ENCODE measurements at places on chromosomes 3 and 15.

GRCh38 chr3:67384760-67385397 is 269.5 kb downstream of the SUCLG2 start:
- no peak for DNase-seq

DNA sequence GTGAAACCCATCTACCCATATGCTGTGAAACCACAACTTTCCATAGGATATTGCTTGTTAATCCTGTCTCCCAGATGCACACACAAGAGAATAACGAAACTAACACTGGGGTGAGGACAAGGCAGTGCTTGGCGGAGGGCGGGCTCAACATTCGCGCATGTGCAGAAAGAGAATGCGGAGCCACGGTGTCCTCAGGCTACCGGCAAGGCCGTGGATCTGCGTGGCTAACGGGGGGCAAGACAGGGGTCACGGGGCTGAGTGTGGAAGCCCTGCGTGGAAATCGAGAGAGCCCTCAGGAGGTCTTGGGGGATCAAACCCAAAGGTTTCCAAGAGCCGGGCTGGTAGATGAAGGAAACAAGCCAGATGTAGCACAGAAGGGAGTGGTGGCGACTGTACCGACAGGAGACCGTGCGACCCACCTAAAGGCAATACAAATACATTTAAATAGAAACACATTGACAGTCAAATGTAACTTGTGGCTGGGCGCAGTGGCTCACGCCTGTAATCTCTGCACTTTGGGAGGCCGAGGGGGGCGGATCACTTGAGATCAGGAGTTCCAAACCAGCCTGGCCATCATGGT is 48.5 kb upstream of the TRA2B start:
- no peak for DNase-seq

GRCh38 chr15:53586799-53587198 is 172.7 kb downstream of the WDR72 start:
- no peak for DNase-seq

- peak; percentile 31 for DNase-seq
These were observed 52.6 kb downstream of the NMD3 start for GRCh38 chr3:161273589-161274218.

- no peak for DNase-seq
These were observed 45.9 kb upstream of the SEC61A1 start for GRCh38 chr3:128006061-128007032.

- no peak for DNase-seq
These were observed 25.9 kb upstream of the VILL start for GRCh38 chr3:37964716-37965115.

DNA sequence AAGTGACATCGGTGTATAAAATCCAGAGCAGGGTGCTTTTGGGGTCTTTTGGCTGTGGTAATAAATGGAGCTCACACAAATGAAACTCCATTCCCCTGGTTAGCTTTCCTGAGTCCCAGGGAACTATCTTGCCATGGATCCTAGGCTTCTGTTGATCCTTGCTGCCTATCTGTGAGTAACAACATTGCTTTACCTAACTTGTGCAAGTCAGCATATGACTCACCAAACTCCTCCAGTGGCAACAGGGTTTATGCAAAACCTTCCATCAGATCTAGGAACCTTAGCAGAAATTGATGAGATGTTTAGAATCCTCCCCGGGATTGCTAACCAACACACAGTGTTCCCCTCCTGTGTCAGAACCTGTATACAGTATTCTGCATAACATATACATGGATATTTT is 105.4 kb downstream of the SCAPER start:
- DNase-seq, result no peak

GRCh38 chr3:126678693-126679317 is 23.9 kb upstream of the TXNRD3 start:
- no peak for DNase-seq

GRCh38 chr3:72997421-72997961 is 880 bp downstream of the PPP4R2 start:
- peak; percentile 34 for DNase-seq

GRCh38 chr3:73548436-73548835 is 76.3 kb downstream of the PDZRN3 start:
- DNase-seq, result no peak

DNA sequence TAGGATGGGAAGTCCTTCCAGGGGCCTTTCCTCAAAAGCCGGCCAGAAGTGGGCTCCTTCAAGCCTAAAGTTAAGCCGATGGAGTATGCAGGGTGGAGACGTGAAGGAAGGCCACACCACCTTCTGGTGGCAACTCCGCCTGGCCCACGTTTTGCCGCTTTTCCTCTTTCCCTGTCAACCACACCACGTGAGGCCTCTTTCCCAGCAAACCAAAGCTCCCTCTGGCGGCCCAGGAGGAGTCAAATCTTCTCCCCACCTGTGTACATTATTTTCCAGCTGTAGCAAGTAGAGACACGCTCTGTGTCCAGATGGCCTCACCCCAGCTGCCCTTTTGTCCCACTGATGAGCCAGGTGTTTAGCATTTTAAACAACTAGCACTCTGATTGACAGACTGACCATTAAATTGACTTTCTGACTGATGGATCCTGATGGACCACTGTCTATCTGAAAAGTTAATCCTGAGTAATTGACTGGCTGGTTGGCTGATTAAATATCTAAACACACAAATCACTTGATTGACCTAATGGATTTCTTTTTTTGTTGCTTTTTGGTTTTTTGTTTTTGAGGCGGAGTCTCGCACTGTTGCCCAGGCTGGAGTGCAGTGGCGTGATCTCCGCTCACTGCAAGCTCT is 59.6 kb upstream of the ZBTB38 start:
- DNase-seq, result no peak

- no peak for DNase-seq
These were observed 135.1 kb upstream of the HACD2 start for GRCh38 chr3:123719862-123720453.

DNA sequence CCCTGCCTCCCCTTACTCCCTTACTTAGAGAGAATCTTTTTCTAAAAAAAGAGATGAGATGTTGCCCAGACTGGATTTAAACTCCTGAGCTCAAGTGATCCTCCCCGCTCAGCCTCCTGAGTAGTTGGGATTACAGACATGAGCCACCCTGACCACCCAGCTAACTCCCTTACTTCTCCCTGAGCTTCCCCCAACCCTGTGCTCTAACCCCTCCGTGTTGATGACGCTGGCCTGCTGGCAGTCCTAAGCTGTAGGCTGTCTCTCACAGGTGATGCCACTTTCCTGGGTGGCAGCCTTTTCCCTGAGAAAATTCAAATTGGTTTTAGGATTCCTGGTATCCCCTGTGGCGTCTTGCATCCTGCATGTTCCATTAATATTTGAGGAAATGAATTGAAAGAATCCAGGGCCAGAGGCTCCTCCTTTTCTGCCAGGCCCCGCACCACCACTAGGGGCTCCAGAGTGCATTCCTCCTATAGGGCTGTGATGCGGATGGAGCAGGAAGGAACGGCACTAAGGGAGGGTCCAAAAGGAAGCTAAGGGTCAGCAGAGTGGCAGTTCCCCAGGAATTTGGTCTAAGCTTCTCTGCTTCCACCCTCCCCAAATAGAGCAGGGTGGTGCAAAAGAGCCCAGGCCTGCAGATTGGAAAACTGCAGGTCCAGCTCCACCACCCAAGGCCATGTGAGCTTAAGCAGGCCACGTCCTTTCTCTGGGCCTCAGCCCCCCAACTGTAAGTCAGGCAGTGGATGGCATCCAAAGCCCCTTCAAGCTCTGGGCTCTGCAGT is 101.1 kb downstream of the DAPK2 start:
- peak; percentile 59 for DNase-seq

GRCh38 chr3:195537995-195538394 is 5.1 kb downstream of the PPP1R2 start:
- peak; percentile 47 for DNase-seq

DNA sequence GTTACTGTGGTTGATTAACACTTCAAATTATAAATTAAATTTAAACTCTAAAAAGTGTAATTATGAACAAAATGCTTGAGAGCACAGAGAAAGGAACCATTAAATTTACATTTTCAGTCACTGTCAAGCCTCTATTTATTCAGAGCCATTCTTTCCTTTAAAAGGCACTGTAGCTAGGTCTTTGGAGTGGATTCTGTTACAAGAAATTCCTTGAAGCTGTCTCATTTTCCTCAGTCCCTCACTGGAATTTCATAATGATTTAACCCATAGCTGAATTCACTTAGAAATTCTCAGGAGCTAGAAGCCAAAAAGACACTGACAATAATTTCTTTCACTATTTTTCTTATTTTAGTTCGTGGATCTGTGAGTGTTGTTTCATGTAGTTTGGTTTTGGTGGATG is 81.2 kb upstream of the TCF12 start:
- no peak for DNase-seq

DNA sequence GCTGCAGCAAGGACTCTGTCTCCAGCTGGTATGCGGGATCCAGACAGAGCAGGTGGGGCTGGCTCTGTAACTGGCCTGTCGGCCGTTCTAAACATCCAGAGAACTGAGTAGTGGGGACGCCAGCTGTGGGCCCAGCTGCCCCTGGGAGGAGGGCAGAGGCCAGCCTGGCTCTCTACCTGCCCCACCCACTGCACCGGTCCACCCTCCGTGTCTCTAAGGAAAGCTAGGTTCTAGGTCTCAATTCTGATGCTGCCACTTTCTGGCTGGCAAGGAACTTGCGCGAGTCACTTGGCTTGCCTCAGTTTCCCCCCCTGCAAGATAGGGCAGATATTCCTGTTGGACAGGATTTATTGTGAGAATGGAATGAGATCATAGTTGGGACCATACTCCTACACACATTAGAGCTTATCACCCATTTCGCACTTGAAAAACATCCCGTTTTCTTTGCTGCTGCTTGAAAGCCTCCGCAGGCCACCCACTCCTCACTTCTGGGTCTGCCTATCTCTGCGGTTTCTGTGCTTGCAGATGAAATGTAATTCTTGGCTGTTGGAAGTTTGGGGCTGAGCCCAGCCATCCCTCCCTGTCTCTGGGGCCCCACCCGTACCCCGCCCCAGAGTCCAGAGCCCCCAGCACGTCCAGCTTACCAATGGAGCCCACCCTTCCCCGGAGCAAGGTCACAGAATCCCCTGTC is 65.8 kb downstream of the IQSEC1 start:
- no peak for DNase-seq

DNA sequence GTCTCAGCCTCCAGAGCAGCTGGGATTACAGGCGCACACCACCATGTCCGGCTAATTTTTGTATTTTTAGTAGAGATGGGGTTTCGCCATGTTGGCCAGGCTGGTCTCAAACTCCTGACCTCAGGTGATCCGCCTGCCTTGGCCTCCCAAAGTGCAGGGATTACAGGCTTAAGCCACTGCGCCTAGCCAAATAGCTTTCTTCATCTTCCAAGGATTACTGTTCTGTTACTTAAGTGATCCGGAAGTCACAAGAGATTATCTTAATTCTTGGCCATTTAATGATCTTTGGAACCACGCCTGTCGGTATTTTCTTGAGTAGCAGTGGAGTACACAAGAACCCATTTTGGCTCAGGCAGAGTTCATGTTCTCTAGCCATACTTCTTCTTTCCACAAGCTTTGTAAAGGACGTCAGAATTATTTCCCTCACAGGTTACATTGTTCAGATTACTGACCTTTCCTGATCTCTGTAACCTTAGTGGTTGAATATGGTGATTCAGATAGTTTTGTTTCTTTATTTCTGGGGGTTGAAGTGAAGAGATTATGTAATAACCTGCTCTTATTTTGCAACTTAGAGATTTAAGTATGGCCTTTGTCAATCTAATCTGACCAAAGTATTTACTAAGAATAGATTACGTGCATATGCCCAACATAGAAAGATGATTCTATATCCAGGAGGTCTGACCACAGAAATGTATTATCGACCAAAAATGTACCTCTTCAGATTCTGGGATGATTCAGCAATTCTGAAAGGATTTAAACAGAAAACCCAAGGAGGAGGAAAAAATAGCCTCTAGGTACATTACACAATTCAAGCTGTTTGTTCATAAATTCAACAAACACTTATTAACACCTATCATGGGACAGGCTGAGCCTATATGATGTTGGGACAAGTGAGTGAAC is 132.2 kb downstream of the GREM1 start:
- no peak for DNase-seq

- DNase-seq, result no peak
These were observed 122.7 kb downstream of the DGKG start for GRCh38 chr3:186239321-186239720.

GRCh38 chr15:67715170-67715569 is 110.1 kb upstream of the SKOR1 start:
- DNase-seq, result no peak

DNA sequence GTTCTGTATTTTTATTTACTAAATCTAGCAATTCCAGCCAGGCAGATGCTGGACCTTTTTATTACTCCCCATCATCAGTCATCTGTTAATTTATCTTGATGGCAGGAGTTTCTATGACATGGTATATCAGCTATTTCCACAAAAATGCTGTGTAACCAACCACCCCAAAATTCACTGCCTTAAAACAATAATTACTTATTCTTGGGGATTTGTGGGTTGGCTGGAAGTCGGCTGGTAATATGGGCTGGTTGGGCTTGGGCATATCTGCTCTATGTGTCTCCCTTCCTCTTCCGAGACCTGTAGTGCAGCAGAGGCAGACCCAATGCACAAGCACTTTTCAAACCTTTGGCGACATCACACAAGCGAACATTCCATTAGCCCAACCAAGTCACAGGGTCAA is 92.1 kb upstream of the UBE2E1 start:
- DNase-seq, result no peak

GRCh38 chr3:16498130-16498890 is 15.2 kb downstream of the RFTN1 start:
- no peak for DNase-seq

DNA sequence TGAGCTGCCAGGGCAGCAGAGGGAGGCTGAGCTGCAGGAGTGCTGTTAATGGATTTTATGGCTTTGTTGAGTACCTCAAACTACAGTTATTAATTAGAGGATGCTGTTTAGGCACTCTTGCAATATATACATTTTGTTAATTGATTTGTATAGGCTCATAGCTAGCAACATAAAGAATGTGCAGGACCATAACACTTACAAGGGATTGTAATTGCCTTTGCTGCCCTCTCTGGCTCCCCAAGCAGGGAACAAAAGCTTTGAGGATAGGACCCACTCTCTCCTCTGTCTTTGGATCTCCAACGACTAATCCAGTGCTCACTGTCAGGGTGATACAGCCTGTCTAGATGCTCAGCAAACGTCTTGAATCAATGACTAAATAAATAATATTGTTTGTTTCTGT is 1.2 kb upstream of the CLSTN2 start:
- no peak for DNase-seq

GRCh38 chr15:90583471-90584252 is 53.9 kb downstream of the CRTC3 start:
- DNase-seq, result no peak

- no peak for DNase-seq
These were observed 45.0 kb downstream of the ZNF860 start for GRCh38 chr3:32026593-32026992.

GRCh38 chr15:56772868-56773639 is 39.7 kb upstream of the ZNF280D start:
- DNase-seq, result no peak

GRCh38 chr3:31016196-31016595 is 121.7 kb upstream of the GADL1 start:
- no peak for DNase-seq

- no peak for DNase-seq
These were observed 278.2 kb downstream of the ISL2 start for GRCh38 chr15:76614725-76615124.

- DNase-seq, result no peak
These were observed 10.7 kb downstream of the CYFIP1 start for GRCh38 chr15:22969489-22969888.

GRCh38 chr3:9013782-9014563 is 50.7 kb upstream of the RAD18 start:
- no peak for DNase-seq

Data from CD4-positive, alpha-beta T cell treated with Interleukin-6 at 100 ng/mL for 8 hours (primary cell).